ENCODE measurements at places on chromosomes 2 and 18.
A peak's percentile ranks its signal among the peaks of the same experiment; 100 is the strongest.

GRCh38 chr2:22153931-22154613 lies 1030.3 kb downstream of the TDRD15 start:
- DNase-seq: no peak

DNA sequence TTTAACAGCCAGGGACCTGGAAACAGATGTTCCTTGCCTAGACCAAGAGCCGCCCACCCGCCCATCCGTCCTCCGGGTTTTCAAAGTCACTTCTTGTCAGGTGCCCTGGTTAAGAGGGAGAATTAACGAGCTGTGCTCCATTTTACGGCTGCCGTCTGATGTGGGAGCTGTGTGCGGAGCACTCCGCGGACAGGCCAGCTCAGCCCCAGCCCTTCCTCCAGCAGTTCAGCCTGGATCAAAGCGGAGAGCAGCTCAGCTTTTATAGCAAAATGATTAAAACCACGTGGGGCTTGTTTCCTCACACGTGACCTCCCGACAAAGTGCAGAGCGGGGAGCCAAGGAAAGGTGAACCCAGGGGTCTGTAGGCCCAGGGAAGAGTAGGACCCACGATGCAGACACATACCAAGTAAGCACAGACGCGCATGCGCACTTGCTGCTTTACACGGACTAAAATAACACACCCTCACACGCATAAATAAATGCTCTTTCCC lies 46.1 kb upstream of the PKDCC start:
- peak; percentile 40 for DNase-seq

DNA sequence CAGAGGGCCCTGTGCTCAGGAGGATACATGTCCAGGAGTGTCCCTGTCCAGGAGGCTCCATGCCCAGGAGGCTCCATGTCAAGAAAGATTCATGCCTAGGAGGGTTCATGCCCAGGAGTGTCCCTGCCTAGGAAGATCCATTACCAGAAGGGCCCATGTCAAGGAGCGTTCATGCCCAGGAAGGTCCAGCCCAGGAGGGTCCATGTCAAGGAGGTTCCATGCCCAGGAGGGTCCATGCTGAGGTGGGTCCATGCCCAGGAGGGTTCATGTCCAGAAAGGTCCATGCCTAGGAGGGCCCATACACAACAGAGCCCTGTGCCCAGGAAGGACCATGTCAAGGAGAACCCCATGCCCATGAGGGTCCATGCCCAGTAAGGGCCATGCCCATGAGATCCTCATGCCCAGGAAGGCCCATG lies 7.0 kb downstream of the GPR35 start:
- DNase-seq: no peak

- DNase-seq: no peak
These were observed 395.0 kb upstream of the CRIM1 start for GRCh38 chr2:35960596-35960995.

DNA sequence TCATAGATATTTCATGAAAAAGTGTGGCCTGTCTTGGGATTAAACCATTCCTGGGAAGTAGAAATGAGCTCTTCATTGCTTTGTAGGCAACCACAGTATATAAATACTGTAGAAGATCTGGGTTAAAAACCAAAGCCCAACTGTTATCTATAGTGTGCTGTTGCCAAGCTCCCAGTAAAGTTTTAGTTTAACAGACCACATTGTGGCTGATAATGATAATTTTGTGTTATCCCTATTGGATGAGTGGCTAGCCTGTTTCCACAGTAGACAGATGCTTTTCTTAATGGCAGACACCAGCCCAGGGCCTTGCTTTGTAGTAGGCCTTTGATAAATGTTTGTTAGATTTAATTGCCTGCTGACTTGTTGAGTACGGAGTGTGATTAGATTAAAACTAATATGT lies 52.1 kb downstream of the FMNL2 start:
- peak; percentile 33 for DNase-seq

DNA sequence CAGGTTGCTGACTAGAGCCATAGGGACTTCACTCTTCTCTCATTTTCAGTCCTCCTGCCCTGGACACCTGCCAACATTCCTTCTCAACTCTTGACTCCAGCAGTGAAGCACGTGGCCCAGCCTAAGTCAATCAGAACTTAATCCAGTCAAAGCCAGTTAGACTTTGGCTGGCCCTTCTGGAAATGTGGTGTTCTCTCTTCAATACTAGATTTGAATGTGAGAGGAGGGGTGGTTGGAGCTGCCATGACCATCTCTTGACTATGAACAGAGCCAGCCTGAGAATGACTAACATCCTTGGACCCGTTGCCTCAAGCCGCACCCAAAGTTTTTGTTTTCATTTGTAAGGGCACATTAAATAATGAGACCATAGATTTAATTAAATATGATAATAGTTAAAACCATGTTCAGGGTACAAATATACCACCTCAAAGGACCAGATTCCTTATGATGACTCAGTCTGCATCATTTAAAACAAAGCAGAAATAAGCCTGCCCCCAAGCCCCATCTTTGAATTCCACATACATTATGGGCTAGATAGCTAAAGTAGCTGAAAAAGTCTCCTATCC lies 49.7 kb upstream of the RASGRP3 start:
- DNase-seq: peak; percentile 82

DNA sequence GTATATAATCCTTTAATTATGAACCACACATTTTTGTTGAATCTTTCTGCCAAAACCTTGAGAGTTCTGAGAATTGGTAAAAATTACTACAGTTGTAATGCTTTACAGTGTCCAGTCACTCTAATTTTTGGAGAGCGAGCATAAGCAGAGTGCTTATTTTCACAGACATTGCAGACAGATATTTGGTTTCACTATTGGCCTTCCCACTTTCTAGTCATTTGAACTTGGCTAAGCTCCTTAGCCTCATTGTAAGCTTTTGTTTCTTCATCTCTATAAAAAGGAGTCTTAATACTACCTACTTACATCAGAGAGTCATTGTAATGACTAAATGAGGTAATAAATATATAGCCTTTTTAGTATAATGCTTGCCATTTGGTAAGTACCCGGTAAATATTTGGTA lies 80.4 kb downstream of the LCLAT1 start:
- DNase-seq: no peak

DNA sequence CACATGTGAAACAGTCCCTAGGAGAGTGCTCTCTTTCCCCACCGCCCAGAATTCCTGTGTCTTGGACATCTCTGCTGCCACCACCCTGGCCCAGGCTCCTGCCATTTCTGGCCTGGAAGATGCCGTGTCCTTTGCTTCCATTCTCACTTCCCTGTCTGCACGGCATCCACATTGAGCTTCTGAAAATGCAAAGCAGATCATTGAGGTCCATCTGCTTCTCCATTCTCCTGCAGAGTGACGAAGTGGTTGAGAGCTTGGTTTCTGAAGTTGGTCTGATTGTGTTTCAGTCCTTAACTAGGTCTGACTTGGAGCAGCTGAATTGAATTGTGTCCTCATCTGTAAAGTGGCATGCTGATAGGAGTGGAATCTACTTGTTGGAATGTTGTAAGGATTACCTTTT lies 98.7 kb upstream of the MGAT5 start:
- no peak for DNase-seq

GRCh38 chr2:66101206-66101605 lies 333.7 kb upstream of the MEIS1 start:
- DNase-seq: no peak

DNA sequence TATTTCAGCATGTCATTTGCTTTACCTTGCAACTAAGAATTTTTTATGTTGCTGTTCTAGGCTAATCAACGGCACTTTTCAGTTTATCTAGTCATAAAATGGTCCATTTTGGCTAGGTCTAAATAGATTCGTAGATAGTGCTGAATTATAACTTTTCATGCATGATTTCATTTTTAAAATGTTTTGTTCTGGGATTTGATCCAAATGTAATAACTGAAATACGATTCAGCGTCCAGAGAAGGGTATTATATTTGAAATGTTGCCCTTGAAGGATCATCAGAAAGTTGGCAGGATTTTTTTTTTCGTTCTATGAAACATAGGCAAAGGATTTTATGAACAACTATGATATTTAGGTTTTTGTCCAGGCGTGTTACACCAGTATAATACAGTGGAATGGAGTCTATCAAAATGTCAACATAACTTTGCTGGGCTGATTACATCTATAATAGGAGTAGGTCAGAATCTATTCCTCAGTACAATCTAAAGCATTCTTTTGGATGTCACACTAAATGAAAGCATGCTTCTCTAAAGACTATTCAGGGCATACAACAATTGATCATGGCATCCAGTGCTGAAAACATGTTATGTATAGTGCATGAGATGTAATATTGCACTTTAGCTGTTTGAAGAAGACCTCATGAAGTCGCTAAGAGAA lies 24.8 kb downstream of the TTC27 start:
- DNase-seq: no peak

GRCh38 chr2:101401326-101401665 lies 14.0 kb upstream of the CREG2 start:
- DNase-seq: peak; percentile 54

- peak; percentile 29 for DNase-seq
These were observed 75.2 kb downstream of the MAP2 start for GRCh38 chr2:209499069-209499468.

- no peak for DNase-seq
These were observed 46.8 kb downstream of the GULP1 start for GRCh38 chr2:188338463-188338862.

DNA sequence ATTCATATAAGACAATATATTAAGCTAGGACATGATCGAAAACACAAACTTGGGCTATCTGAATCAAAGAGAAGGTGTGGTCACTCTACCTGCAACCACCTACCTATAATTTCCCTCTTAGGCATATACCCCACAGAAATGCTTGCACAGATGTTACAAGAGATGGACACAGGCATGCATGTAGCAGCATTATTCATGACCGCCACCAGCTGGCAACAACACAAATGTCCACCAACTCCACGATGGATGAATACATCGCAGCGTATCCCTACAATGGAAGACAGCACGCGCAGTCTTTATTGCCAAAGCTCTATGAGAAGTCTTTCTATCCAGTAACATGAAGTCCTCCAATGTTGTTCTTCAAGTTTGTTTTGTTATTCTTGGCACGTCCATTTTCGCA lies 90.8 kb downstream of the ARL4C start:
- DNase-seq: peak; percentile 6

DNA sequence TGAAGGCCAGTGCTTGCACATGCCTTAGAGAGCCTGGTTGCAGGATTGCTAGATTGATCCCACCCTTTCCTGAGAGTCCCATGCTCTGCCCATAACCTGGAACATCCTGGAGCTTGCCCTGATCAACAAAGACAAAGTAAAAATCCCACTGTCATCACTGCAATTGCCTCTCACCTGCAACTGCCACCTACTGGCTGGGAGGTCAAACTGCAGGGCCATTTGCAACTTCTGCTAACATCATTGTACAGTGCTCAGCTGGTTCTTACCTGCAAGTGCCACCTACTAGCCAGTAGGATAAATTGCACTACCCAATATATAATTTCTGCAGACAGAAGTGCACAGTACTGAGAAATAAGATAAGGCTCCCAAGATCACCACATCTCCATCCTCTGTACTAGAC lies 947.5 kb downstream of the CPS1 start:
- DNase-seq: no peak

- no peak for DNase-seq
These were observed 102.5 kb upstream of the LDAH start for GRCh38 chr2:20925265-20925889.

- DNase-seq: no peak
These were observed 256.5 kb downstream of the CD226 start for GRCh38 chr18:69691008-69691760.

GRCh38 chr2:119416299-119416923 lies 15.2 kb upstream of the TMEM37 start:
- no peak for DNase-seq

DNA sequence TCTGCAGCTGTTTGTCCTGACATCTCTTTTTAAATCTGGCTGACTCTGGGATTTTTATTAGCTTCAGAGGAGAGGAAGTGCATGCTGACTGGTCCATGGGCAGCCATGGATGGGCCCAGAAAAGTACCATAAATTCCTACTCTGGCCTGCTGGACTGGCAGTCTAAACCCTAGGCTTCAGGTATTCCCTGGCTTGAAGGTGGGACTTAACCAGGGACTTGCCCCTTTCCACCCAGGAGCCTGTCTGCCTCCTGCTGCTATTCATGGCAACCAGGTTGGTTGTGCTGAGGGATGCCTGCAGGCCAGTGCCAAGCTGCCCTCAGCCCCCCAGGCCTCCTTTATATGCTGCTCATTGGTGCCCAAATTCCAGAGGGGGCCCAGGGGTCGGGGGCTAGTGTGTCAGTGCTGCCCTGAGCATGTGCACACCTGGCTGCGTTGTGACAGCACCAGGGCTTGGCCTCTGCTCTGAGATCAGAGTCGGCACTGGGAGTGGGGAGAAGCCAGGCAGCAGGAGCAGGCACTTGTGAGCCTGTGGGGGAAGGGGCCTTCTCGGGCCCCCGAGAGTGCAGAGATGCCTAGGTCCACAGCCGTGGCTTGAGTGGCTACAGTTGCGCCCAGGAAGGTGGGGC lies 195.7 kb upstream of the TFPI start:
- DNase-seq: no peak

GRCh38 chr2:133438848-133439564 lies 129.3 kb downstream of the NCKAP5 start:
- DNase-seq: no peak

- peak; percentile 30 for DNase-seq
These were observed 40.8 kb downstream of the GTF3C3 start for GRCh38 chr2:196758474-196759377.

- DNase-seq: no peak
These were observed 768 bp upstream of the CYBRD1 start for GRCh38 chr2:171521361-171522051.

- no peak for DNase-seq
These were observed 6.0 kb downstream of the SH3BP4 start for GRCh38 chr2:234957834-234958135.

DNA sequence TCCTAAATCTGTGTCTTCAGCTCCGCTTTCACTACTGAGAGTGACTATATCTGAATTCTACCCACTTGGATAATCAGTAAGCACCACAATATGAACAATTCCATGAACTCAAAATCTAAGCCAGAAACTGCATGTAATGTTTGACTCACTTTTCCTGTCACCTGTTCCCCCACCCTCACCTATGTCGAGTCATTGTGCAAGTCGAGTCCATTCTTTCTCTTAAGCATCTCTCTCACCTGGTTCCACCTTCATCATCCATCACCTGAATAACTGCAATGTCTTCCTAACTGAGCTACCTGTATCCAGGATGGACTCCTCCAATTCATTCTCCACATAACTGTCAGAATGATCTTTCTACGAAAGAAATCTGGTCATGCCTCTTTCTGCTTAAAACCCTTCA lies 58.2 kb downstream of the PPP1R1C start:
- no peak for DNase-seq

- no peak for DNase-seq
These were observed 183.8 kb downstream of the LTBP1 start for GRCh38 chr2:33130544-33130943.

- no peak for DNase-seq
These were observed 102.2 kb downstream of the CAPN13 start for GRCh38 chr2:30705056-30705455.

GRCh38 chr2:11254100-11254536 lies 90.3 kb downstream of the ROCK2 start:
- no peak for DNase-seq

- DNase-seq: no peak
These were observed 44.9 kb downstream of the MREG start for GRCh38 chr2:215968499-215968898.

- no peak for DNase-seq
These were observed 242.8 kb downstream of the FAM210A start for GRCh38 chr18:13483316-13484270.
